ENCODE measurements at places on chromosomes 12 and 14.
A peak's percentile ranks its signal among the peaks of the same experiment; 100 is the strongest.

- no peak for DNase-seq
Observed at GRCh38 chr14:77322250-77322902, 1.5 kb downstream of the GSTZ1 start.

GRCh38 chr12:116806845-116807440, 68.8 kb downstream of the RNFT2 start:
- DNase-seq = no peak

- no peak for DNase-seq
Observed at GRCh38 chr12:67797185-67797741, 148.7 kb downstream of the DYRK2 start.

DNA sequence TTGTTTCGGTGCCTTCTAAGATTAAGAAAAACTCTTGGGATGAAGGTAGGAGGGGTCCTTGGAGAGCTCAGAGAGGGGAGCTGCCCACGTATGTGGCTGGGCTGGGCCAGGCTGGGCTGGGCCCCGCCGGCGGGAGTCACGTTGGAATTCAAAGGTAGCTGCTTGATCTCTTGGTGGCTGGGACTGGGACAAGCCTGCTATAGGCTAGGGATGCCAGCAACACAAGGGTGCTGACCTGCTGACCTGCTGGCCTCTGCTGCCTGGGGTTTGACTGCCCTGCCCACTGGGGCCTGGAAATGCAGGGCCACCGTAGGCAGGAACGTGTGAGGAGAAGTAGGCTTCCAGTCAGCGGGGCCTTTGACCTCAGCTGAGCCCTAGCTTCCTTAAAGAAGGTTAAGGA, 52.8 kb upstream of the GTF2A1 start:
- DNase-seq = no peak

DNA sequence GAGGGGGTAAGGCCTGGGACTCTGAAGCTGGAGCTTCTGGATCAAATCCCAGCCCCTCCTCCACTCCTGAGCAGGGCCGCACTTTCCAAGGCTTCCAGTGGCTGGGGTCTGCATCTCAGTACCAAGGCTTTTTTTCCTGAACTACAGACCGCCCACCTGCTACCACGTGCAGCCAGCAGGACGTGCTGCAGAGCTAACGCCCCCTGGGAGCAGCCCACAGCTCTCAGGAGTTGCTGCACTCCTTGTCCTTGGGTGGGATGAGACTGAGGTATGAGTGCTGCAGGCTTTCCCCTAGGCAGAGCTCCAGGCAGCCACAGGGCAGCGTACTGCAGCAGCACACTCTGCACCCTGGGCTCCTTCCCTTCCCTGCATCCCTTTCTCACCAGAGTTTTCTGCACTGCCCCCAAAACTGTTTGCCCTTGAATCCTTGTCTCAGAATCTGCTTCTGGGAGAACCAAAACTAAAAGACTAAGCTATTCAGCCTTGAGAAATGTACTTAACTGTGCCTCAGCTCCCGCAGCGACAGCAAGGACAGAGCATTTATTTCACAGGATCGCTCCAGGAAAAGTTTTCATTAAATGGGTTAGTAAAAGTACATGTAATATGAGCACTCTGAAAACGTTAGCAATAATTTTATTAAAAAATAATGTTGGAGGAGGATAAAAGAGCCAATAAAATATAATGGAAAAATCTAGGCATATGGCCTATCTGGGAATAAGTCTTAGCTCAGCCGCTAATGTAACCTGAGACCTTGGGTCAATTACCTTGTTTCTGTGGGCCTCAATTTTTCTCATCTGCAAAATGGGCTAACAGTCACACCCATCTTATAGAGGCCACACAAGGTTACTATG, 25.5 kb downstream of the RBM19 start:
- no peak for DNase-seq

- no peak for DNase-seq
Observed at GRCh38 chr14:22315336-22315735, 273.7 kb downstream of the DAD1 start.

- no peak for DNase-seq
Observed at GRCh38 chr12:103572312-103573045, 14.6 kb upstream of the STAB2 start.

- no peak for DNase-seq
Observed at GRCh38 chr12:44403185-44403584, 472.9 kb downstream of the NELL2 start.

DNA sequence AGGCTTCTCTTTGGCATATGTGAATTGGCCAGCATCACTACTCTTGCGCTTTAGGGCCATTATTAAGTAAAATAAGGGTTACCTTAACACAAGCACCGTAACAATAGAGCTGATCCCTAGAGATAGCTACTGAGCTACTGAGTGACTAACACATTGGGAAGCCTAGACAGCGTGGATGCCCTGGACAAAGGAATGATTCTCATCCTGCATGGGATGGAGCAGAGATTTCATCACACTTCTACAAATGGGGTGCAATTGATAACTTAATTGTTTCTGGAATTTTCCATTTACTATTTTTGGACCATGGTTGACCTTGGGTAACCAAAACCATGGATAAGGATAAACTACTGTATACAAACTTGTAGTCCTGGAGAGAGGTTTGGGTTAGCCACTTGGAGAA, 57.1 kb downstream of the FBXO34 start:
- DNase-seq = no peak

GRCh38 chr12:47033789-47034555, 45.4 kb upstream of the PCED1B start:
- no peak for DNase-seq

GRCh38 chr12:123633379-123634141, at the start of the genes EIF2B1 and GTF2H3:
Gene EIF2B1, minus strand, starts transcription at chr12:123633686. Its CDS starts 129 bp downstream, at chr12:123633557.
Gene GTF2H3, plus strand, starts transcription at chr12:123633829. Its CDS starts 31 bp downstream, at chr12:123633860.
- DNase-seq = peak; percentile 92

DNA sequence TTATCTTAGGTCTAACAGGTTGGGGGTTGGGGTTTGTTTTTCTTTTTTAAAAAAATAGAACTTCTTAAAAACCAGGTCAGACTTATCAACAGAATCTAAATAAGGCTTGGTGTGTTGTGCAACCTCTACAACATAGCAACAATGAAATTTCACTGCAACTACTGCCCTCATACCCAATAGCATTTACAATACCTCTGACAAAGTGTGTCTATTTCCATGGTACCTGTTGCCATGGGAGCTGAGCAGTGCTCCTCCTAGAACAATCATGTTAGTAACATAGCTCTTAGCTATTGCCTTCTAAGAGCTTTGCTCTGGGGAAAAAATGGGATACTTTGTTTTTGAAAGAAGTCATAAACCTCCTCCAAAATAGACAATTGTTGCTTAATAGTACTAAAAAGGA, 103.3 kb upstream of the CCDC175 start:
- no peak for DNase-seq

- no peak for DNase-seq
Observed at GRCh38 chr12:67237231-67237630, 31.9 kb upstream of the CAND1 start.

DNA sequence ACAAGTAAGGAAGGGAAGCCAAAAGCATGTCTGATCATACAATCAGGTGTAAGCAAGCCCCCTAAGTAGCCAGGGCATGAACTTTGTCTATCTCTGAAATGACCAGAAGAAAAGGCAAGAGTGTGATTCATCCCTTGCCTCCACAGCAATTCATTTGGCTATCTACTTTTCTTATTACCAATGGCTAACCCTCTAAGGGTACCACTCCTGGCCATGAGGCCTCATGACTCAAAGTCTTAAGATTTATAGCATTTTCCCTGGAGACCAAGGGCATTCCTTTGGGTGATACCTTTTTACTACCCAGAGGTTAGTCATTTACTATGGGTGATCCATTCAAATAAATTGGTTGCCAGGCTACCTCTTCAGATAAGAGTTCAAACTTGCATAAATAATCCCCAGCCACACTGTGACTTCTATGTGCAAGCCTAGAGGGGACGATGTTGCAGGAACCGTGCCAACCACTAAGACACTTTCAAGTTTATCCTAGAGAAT, 1.5 kb upstream of the LGALS3 start:
- no peak for DNase-seq

GRCh38 chr14:60655119-60655897, 6.0 kb upstream of the SIX1 start:
- no peak for DNase-seq

- no peak for DNase-seq
Observed at GRCh38 chr14:58151133-58152013, 640 bp downstream of the ARMH4 start.

- DNase-seq = no peak
Observed at GRCh38 chr12:2930865-2931264, 28.3 kb upstream of the TEAD4 start.

- no peak for DNase-seq
Observed at GRCh38 chr12:4174417-4174816, 99.1 kb upstream of the CCND2 start.

- DNase-seq = no peak
Observed at GRCh38 chr12:70982286-70982685, 61.7 kb upstream of the PTPRR start.

DNA sequence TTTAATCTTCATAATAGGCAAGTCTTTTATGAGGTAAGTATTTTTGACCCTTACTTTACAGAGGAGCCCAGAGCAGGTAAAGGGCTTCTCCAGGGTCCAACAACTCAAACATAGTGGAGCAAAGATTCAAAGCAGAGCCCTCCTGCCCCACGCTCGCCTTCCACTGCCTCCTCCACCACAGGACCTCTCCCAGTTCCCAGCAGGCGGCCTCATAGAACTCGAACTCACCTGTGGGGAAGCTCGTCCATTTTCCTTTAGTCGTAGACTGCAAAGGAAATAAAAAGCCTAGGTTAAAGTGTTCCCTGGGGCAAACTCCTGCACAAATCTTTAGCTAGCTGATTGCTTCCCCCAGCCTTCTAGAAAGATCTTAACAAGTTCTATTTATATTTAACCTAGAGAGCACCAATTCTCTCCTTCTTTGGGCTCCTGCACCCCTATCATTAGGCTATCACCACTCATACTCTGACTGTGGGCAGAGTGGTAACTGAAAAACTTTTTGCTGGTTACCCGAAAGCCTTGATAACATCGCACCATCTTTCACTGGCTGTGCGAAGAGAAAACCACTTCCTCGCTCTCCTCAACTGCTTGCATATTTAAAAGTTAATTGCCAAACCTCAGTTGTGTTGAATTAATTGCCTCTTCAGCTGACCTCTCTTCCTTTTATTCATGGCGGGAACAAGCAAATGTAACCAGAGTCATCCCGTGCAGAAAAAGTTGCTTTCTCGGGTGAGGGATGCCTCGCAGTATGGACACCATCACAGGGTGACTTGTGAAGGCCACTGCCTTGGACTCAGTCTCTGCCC, 299.6 kb downstream of the DPF3 start:
- peak; percentile 5 for DNase-seq

- no peak for DNase-seq
Observed at GRCh38 chr14:72800848-72801370, 93.0 kb downstream of the DPF3 start.

DNA sequence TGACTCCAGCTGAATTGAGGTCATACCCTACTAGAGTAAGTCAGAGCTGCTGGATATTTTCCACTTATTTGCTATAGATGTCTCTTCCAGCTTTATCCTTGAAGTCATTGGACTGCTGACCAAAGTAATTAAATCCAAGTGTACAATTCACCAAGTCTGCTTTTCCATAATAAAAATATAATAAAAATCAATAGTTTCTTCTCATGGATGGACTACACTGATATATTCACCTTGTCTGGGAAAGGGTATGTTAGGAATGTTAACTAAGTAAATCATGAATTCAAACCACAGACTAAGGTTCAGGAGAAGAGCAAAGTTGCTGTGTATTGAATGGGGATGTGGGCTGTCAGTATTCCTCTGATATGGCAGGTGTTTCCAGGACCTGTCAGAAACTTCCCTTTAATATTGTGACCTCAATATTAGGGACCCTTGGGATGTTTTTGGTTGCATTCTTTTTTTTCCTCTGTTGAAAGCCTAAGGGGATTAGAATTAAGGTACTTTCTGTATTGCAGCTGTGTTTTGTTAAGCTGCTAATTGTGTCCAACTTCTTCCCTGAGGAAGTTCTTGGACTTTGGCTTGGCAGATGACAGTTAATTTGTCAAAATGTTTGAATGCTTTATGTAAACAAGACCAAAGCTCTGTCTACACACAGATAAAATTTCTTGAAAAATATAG, 284.0 kb downstream of the ATP23 start:
- DNase-seq = no peak

DNA sequence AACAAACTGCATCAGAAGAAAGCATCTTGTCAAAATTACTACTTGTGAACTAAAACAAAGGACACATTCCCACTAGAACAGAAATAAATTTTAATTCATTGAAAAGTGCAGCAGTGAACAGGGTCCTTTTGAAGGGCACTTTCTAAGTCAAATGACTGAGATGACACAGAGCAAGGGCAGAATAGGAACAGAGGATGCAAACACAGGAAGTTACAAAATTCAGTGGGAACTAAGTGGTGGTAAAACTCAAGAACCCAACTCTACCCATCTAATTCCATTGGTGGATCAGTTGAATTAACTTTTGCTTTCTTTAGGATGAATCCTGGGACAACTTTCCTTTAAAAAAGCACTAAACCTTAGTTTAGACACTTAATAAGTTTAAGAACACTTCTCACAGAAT, 45.8 kb downstream of the GNS start:
- DNase-seq = no peak

- no peak for DNase-seq
Observed at GRCh38 chr14:71628433-71628832, 303.8 kb upstream of the RGS6 start.

GRCh38 chr12:82414926-82415325, 56.6 kb downstream of the METTL25 start:
- no peak for DNase-seq

DNA sequence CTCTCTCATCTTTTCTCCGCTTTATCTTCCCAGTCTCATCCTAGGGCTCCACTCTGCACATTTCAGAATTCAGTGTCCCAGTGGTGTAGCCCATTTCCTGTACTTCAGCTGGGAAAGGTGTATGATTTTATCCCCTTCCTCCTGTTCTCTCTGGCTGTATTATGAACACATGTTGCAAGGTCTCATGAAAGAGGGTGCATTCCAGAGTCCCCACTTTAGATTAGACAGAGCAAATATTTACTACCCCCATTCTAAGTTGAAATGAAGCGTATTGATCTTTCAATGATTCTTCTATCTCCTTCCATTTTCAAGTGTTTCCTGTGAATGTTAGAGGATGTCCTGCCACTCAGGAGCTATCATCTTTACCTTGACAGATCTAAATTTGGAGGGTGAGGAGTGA, 123.2 kb downstream of the WIF1 start:
- DNase-seq = no peak
